ENCODE measurements at places on chromosomes 7 and 10.

GRCh38 chr7:412313-412710, 107.3 kb downstream of the PDGFA start:
- no peak for DNase-seq

DNA sequence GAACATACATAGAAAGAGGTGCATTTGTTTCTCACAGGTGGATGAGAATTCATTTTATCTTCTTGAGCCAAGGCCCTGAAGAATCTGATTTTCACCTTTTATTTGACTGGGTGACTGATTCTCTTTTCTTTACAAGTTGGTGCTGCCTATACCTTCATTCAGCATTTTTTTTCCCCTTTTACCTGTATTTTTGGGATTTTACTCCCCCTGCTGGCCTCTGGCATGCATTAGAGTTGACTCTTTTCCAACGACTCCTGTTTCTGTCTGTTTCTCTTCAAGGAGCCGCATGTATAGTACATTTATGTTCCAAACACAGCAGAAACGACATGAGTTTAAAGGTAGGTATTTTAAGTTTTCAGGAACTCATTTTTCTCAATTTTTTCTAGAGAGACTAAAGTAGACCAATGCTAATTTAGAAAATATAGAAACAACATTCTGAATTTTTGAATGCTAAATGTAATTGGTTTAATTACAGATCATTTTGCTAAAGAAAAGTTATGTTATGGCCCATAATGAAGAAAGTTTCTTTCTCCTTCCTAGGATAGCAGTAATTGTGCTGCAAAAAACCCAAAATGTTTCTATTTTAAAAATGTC, 149.8 kb upstream of the HDAC9 start:
- DNase-seq: peak; percentile 21

DNA sequence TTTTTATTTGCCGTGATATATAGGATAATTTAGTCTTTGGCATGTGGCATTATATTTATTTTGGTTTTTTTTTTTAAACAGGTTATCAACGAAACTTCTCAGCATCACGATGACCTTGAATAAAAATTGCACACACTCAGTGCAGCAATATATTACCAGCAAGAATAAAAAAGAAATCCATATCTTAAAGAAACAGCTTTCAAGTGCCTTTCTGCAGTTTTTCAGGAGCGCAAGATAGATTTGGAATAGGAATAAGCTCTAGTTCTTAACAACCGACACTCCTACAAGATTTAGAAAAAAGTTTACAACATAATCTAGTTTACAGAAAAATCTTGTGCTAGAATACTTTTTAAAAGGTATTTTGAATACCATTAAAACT, 9.1 kb downstream of the VIM start:
- no peak for DNase-seq

DNA sequence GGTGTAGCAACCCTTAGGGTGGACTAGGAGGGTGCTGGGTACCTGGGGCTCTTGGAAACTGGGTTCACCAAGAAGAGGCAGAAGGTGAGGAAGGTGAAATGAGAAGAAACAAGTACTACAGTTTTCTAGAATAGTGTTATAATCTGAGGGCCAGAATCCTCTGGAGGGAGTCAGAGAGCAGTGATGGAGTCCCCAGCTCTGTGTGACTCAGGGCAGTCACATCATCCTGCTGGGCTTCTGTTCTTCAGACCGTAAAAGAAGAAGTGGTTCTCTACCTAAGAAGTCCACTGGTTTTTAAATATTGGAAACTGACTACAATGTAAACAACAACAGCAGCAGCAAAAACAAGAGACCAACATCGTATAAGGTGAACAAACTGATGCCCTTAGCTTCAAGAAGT, 197.3 kb downstream of the PRPF18 start:
- no peak for DNase-seq

GRCh38 chr7:107394831-107395230, 75.0 kb upstream of the GPR22 start:
- no peak for DNase-seq

DNA sequence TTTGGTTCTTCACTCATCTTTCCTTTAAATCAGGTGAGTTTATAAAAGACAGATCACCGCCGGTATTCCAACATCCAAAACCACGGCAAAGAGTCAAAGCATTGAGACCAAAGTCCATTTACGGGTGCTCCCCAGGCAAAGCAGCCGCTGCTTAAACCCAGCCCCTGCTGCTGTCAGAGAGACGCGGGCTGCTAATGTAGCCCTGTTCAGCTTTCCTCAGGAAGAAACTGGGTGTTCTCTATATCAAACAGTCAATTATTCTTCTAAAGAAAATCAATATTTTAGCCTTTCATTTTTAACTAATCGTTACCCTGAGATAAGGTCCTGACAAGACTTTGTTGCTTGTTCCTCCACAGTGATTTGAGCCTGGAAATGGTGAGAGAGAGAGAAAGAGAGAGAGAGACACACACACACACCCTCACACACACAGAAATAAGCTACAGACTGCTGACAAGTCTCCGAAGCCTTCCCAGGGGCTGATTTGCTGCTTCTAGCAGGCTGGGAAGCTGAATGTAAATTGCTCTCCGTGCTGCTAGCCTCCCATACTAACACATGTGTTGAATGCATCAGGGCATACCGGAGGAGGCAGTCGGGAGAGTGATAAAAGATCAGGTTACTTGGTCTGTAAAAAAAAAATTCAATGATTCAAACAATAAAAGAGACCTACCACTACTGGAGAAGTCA, 183.0 kb upstream of the ANK3 start:
- peak; percentile 56 for DNase-seq

DNA sequence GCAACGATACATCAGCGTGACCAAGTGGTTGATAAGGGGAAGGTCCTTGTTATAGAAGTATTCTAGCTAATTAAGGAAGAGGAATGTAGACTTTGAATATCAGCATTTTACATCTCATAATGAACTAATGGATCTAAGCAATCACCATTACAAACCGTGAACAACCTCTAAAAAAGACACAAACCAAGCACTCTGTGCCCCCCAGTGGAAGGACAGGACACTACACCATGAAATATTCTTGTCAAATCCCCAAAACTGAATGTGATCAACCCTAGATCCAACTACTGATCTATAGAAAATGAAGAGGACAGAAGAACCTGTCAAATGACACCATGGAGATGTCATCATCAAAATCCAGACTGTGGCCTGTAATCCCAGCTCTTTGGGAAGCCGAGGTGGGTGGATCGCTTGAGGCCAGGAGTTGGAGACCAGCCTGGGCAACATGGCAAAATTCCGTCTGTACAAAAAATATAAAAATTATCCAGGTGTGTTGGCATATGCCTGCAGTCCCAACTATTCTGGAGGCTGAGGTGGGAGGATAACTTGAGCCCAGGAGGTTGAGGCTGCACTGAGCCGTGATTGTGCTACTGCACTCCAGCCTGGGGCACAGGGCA, 111.3 kb upstream of the CARD11 start:
- DNase-seq: peak; percentile 46

DNA sequence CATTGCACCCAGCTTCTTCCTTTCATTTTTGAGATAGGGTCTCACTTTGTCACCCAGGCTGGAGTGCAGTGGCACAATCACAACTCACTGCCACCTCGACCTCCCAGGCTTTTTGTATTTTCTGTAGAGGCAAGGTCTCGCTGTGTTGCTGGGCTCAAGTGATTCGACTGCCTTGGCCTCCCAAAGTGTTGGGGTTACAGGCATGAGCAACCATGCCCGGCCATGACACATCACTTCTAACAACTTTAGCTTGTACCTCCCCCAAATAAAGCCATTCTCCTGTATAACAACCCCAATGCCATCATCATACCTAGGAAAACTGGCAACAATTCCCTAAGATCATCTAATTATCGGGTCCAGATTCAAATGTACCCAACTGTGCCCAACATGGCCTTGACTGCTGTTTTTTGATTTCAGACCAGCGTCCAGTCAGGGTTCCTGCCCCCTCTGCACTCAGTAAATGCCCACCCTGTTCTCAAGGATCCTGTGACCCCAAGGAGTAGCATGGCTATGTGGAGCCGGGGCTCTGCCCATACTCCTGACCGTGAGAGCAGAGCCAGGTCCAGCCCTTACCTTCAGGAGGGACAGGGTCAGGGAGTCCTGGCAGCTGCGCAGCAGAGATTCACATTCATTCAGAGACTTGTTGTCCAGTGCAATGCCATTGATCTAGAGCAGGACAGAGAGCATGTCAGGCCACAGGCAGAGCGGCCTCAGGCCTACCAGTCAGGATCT, 102.6 kb downstream of the DLG5 start:
- DNase-seq: no peak

GRCh38 chr7:69708857-69709256, 110.6 kb downstream of the AUTS2 start:
- DNase-seq: no peak

DNA sequence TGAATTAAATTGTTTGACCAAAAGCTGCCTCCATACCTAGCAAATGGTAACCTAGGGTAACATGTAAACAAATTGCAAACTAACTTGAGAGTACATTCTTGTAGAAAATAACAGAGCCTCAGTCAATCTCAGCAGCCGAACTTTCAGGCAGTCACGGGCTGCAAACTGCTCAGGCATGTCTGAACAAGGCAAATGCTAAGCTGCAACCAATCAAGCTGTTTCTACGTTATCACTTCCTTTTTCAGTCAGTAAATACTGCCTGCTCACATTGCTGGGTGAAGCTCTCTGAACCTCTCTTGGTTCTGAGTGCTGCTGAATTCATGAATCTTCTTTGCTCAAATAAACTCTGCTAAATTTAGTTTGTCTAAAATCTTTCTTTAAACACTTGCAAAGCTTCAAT, 1212.4 kb downstream of the SORCS1 start:
- no peak for DNase-seq

DNA sequence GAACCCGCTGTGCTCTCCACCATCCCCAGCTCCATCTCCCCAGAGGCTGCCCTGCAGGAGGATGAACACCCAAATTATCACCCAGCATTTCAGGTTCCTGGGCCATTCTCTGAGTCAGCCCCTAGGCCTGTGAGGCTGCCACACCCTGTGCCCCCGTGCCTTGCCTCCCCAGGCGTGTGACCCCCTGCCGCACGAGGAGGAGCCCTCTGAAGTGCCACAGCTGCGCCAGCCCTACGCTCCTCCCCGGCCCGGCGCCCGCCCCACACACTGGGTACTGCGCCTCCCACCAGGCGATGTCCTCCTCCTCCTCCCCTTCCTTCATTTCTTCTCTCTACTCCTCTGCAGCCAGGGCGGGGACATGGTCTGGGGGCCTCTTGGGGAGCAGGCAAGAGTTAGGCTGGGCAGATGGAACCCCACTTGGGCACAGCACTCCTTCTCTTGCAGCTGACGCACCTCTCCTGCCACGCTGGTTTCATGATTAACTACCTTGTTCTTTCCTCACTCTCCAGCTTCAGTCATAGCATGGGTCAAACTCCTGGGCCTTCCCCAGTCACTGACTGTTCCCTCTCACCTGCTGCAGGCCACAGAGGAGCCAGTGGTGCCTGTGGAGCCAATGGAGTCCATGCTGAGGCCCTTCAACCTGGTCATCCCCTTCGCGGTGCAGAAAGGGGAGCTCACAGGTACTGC, 12.7 kb upstream of the ATP6V1F start:
- DNase-seq: no peak

DNA sequence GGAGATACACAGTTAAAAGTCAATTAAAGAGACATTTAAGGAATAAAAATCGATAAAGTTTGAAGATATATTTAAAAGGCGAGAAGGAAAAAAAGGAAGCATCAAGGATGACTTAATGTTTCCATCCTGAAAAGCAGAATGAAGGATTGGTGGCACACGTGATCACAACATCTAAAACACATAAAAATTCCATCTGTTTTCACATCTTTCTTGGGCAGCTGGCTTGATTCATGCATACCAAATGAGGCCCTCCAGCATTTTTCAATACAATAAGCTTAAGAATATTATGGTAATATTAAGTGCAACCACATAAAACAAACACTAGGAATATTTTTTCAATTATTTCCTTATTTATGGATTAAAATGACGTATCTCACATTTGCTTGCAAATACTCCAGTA, 112.6 kb downstream of the TPK1 start:
- DNase-seq: no peak

GRCh38 chr10:95400787-95401186, 110.0 kb upstream of the PDLIM1 start:
- DNase-seq: no peak

Data from HEK293T (cell line).